B cell (primary cell): ENCODE measurements at places on chromosomes 4 and X. TPM values are rescaled to one million over a fixed set of nuclear protein-coding genes. Genes with fewer than 3 reads are reported as not detected.

Gene CEP135
- total RNA-seq = 39.4 and 41.0 TPM in 2 replicates

Gene CD40LG
- 0.29 and 0.30 TPM in 2 replicates for total RNA-seq

Gene EREG
- not detected in 2 replicates for total RNA-seq

Gene SSX4B
- total RNA-seq = not detected in 2 replicates

Gene RS1
- not detected in 2 replicates for total RNA-seq

Gene WNK3
- 1.2 and 1.8 TPM in 2 replicates for total RNA-seq

- DNase-seq = no peak
Measured at GRCh38 chr4:63937961-63938360, 471.3 kb downstream of the TECRL start.

- peak; percentile 5 for DNase-seq
Measured at GRCh38 chrX:10769195-10769594, 148.8 kb upstream of the MID1 start.

GRCh38 chr4:146525754-146526153 is 4.0 kb upstream of the SLC10A7 start:
- no peak for DNase-seq

DNA sequence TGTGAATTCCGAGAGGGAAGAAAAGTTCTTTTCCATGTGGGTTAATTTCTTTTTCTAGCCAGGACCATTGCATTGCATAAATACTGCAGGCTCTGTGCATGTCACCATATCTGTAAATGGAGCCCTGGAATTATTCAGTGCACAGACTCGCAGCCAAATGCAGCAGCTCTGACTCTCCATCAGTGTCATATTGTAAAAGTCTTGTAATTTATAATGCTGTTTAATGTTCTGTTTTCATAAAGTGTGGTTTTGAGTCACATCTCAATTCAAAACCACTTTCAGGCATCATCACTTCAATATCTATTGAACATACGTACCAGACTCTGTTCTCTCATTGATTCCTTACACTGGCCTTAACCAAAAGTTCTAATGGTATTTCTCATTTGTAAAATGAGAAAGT is 193.9 kb upstream of the RPL34 start:
- no peak for DNase-seq

GRCh38 chrX:130082244-130083106 is 27.8 kb downstream of the ELF4 start:
- DNase-seq = peak; percentile 78
